SK-N-MC (cell line): ENCODE measurements at places on chromosomes 6 and 20.

DNA sequence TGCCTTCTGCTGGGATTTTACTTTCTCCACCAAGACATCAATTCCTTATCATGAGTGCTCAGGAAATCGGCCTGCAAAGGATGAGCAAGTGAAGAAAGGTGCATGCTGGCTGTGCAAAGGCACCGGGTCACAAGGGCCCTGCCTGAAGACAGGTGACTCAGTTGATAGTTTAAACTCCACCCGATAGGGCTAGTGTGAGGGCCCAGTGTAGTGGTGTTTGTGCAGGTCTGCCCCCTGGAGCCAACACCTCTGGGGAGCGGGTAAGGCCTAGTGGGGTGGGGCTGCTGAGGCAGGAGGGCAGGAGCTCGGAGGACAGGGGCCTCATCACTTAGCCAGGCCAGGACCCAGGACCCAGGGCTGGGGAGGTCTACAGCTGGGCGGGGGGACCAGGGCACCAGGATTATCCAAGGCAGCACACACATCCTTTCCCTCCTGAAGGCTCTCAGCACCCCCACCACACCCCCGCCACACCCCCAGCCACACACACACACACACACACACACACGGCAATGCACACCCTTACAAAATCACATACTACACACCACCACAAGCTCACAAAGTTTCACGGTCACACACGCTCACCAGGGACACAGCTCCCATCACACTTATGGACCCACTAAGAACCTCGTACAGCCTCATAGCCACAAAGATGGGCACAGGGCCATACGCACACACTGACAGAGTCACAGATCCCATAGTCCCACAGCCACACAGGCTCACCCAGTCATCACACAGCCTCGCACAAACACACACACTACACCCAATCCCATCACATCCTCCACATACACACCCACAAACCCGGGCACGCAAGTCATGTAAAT lies 75.4 kb downstream of the GRM4 start:
- DNase-seq = no peak

- no peak for DNase-seq
These were observed 166.9 kb downstream of the SLC16A10 start for GRCh38 chr6:111254004-111254778.

GRCh38 chr6:34598712-34599111 lies 42.6 kb upstream of the SPDEF start:
- no peak for DNase-seq

DNA sequence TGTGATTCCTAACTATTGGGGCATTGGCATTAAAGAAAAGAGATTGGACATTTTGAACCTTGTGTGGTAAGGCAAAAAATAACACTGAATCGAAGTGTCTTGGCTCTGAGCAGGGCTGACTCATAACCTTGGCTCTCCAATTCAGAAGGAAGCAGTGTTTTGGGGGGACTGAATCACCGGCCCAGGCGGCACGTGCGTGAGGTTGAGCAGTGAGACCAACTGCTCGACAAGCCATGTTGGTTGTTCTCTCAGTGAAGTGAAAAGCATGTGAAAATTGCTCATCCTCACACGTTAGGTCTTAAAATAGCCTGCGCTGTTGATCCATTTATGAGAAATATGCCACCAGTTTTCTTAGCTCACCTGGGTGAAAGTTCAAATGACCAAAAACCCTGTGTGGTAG lies 137.8 kb upstream of the SPACA1 start:
- no peak for DNase-seq

- no peak for DNase-seq
These were observed 643.8 kb downstream of the HDGFL1 start for GRCh38 chr6:23213193-23213592.

- DNase-seq = no peak
These were observed 308.9 kb downstream of the HDGFL1 start for GRCh38 chr6:22878324-22878701.
